Activated T-helper 1 cell treated with anti-CD3 and anti-CD28 coated beads, Interleukin-12 subunit alpha, Interleukin-12 subunit beta, Interleukin-2, Interleukin-4 antibody, amounts not matched to agents 30 ng/mL and 10 ng/mL and 1 ng/mL, durations not matched to agents 14 hours and 24 hours and 36 hours (primary cell): ENCODE measurements at places on chromosomes 11 and 22.

DNA sequence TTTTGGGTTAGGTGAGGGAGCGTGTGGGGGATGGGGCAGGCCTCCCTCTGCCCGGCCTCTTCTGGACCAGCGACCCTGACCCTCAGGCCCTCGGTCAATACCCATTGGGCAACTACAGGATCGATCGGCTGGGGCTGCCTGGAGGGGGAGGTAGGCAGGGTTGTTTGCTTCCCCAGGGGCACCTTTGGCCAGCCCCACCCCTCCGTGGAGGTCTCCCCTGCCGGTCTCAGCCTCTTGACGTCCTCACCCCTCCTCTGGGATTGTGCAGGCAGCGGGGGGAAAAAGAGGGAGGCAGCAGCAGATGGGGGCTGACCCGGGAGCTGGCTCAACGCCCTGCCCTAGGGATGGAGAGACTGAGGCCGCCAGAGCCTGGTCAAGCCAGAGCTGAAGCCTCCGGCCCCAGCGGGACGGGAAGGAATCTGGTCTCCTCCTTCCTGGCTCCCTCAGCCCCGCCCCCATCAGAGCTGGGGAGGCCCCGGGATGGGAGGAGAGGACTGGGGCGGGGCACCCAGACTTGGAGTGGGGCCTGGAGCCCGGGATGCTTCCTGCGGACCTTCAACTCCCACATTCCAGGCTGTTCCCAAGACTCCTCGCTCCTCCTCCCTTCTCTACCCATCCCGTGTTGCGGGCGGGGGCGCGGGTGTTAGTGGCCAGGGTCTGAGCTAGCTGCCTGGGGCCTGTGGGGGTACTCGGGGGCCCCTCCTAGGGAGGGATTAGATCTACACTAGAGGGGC, 14.4 kb upstream of the CDC42EP1 start:
- no peak overlapping the region for H3K27ac ChIP-seq
- H3K4me3 ChIP-seq: no peak overlapping the region
- peaks cover 24% of the 10 kb centered on the region for H3K4me1 ChIP-seq
- H3K36me3 ChIP-seq: peaks cover 2% of the 10 kb centered on the region
- DNase-seq: no peak

DNA sequence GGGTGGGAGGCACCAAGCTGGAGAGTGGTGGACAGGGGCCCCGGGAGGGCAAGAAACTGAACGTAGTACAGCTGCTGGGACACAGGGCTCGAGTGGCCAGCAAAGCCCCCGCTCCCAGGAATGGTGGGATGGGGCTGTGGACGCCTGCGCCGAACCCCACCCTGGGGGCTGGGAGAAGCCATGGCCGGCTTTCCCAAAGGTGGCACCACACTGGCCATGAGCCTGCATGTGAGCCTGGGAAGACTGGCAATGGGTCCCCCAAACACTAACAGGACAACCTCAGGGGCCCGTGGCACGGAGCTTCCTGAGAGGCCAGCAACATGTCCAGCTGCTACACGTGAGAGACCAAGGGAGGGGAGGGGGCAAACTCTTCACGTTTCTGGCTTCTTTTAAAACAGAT, 4.0 kb downstream of the ALG12 start:
- no peak overlapping the region for H3K4me3 ChIP-seq
- H3K4me1 ChIP-seq: no peaks in the 10 kb centered on the region
- H3K36me3 ChIP-seq: no peaks in the 10 kb centered on the region

GRCh38 chr11:44733877-44734276, 7.1 kb downstream of the TSPAN18 start:
- H3K27me3 ChIP-seq: peaks cover 9% of the 10 kb centered on the region
- DNase-seq: no peak
- peaks cover 18% of the 10 kb centered on the region for H3K4me1 ChIP-seq
- H3K4me3 ChIP-seq: no peak overlapping the region

GRCh38 chr22:48737461-48738203, 1090.0 kb downstream of the BRD1 start:
- H3K36me3 ChIP-seq: no peaks in the 10 kb centered on the region
- no peak overlapping the region for H3K4me3 ChIP-seq
- H3K27ac ChIP-seq: no peak overlapping the region
- no peak for DNase-seq
- H3K27me3 ChIP-seq: no peaks in the 10 kb centered on the region
- no peaks in the 10 kb centered on the region for H3K4me1 ChIP-seq

DNA sequence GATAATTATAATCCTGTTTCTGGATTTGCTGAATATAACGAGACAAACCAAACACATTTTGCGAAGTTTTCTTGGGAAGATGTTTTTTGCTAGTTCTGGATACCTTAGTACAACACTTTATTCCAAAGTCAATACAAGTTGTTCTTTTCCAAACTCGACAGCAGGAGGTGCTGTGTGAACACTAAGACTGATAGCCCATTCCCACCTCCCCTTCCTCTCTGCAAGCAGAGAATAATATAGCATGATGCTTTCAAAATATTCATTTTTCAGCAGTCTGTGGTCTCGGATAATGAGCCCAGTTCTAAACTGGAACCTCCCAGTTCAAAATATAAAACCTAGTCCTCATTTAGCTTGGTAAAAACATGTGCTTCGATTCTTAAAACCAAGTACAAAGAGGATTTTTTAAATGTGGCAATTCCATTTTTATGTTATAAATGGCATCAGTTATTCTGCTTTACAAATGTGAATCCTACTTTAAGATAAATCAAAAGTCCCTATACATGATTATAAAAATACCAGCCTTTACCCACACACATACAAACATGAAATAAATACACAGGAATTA, 129.1 kb downstream of the DCDC1 start:
- H3K36me3 ChIP-seq: no peaks in the 10 kb centered on the region
- no peak overlapping the region for H3K4me3 ChIP-seq
- H3K27me3 ChIP-seq: no peaks in the 10 kb centered on the region
- no peak for DNase-seq

- peak overlapping the region; percentile 88 for H3K27ac ChIP-seq
- peaks cover 68% of the 10 kb centered on the region for H3K4me1 ChIP-seq
- no peak for DNase-seq
- H3K36me3 ChIP-seq: peaks cover 26% of the 10 kb centered on the region
- H3K4me3 ChIP-seq: peak overlapping the region; percentile 54
- no peaks in the 10 kb centered on the region for H3K27me3 ChIP-seq
Measured at GRCh38 chr11:48109046-48109666, 107.5 kb upstream of the OR4B1 start.

GRCh38 chr11:68374531-68374930, 62.1 kb downstream of the LRP5 start:
- no peak overlapping the region for H3K27ac ChIP-seq
- peaks cover 4% of the 10 kb centered on the region for H3K4me1 ChIP-seq
- no peak overlapping the region for H3K4me3 ChIP-seq
- no peaks in the 10 kb centered on the region for H3K36me3 ChIP-seq

- DNase-seq: no peak
- peaks cover 23% of the 10 kb centered on the region for H3K36me3 ChIP-seq
- H3K27me3 ChIP-seq: no peaks in the 10 kb centered on the region
- H3K27ac ChIP-seq: no peak overlapping the region
- no peak overlapping the region for H3K4me3 ChIP-seq
- peaks cover 35% of the 10 kb centered on the region for H3K4me1 ChIP-seq
Measured at GRCh38 chr11:581752-582151, 5.5 kb downstream of the PHRF1 start.

- no peaks in the 10 kb centered on the region for H3K36me3 ChIP-seq
- no peak overlapping the region for H3K4me3 ChIP-seq
- no peaks in the 10 kb centered on the region for H3K4me1 ChIP-seq
- DNase-seq: no peak
- H3K27ac ChIP-seq: no peak overlapping the region
Measured at GRCh38 chr11:31141789-31142188, 227.8 kb downstream of the DCDC1 start.

GRCh38 chr11:114653148-114653547, 25.2 kb upstream of the NXPE2 start:
- no peaks in the 10 kb centered on the region for H3K4me1 ChIP-seq
- no peak overlapping the region for H3K27ac ChIP-seq
- no peaks in the 10 kb centered on the region for H3K36me3 ChIP-seq
- no peak for DNase-seq
- no peak overlapping the region for H3K4me3 ChIP-seq

DNA sequence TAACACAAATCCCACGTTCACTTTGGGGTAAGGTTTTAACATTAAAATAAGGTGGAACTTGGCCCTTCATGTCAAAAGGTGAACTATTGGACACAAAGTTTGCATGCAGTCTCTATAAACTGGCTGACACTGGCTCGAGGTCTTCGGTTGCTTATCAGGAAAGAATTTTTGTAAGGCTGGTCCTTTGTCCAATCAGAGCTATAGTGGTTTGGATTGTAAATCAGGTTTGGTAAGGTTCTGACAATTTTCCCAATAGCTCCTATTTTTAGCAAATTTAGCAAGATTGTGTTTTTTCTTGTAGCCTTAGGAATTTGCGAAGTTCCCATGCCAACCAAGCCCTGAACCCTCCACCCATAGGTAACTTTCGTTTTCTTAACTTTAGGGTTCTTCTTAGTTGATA, 17.6 kb upstream of the MED17 start:
- H3K4me3 ChIP-seq: no peak overlapping the region
- H3K27ac ChIP-seq: no peak overlapping the region
- no peak for DNase-seq
- peaks cover 23% of the 10 kb centered on the region for H3K36me3 ChIP-seq
- no peaks in the 10 kb centered on the region for H3K4me1 ChIP-seq

- H3K27ac ChIP-seq: no peak overlapping the region
- H3K4me1 ChIP-seq: no peaks in the 10 kb centered on the region
- H3K36me3 ChIP-seq: no peaks in the 10 kb centered on the region
- H3K27me3 ChIP-seq: no peaks in the 10 kb centered on the region
Measured at GRCh38 chr22:34111210-34111824, 191.0 kb upstream of the LARGE1 start.

GRCh38 chr22:32031466-32031865, 11.6 kb upstream of the SLC5A1 start:
- H3K27ac ChIP-seq: no peak overlapping the region
- no peak overlapping the region for H3K4me3 ChIP-seq
- peaks cover 19% of the 10 kb centered on the region for H3K27me3 ChIP-seq
- H3K36me3 ChIP-seq: no peaks in the 10 kb centered on the region

GRCh38 chr11:71076525-71077304, 175.7 kb downstream of the SHANK2 start:
- H3K4me1 ChIP-seq: no peaks in the 10 kb centered on the region
- H3K4me3 ChIP-seq: no peak overlapping the region
- DNase-seq: no peak

DNA sequence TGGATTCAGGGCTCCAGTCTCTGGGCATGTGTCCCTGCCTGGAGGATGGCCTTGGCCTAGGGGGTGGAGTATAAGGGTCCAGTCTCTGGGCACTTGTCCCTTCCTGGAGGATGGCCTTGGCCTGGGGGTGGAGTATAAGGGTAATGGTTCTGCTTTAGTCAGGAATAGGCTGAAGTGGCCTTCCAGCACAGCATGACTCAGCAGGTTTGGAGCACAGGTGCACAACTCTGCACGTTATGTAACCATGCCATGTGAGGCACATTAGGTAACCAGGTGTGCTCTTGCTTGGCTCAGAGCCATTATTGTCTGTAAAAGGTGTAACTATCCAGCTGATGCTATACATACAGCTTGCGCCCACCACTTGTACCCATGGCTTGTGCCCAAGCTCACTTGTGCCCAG, 48.4 kb upstream of the POLD3 start:
- DNase-seq: no peak
- no peaks in the 10 kb centered on the region for H3K4me1 ChIP-seq
- H3K27me3 ChIP-seq: peaks cover 12% of the 10 kb centered on the region
- no peak overlapping the region for H3K4me3 ChIP-seq
- H3K27ac ChIP-seq: no peak overlapping the region

DNA sequence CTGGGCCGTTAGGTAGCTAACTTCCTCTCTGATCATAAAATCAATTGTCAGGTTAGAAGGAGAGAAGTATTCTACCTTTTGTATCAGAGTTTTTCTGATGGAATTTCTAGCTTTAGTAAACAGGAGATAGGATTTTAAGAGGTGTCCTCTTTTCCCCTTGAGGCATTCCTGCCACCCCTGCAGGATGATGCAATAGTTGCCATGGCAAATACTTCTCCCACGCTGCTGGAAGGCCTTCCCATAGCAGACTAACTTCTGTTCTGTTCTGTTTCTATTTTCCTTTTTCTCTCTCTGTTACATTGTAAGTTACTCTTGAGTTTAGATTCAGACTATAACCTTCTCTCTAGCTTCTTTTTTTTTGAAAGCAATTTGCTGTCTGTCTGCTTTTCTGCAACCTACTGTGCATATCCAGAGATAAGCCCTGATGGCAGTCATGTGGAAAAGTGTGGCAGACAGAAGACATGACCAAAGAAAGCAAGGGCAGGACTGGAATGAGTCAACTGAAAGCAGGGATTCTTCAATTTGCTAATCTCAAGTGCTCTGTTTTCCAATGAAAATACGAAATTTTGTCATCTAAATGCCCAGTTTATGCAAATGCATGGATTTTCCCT, 679.1 kb downstream of the DLG2 start:
- no peak overlapping the region for H3K27ac ChIP-seq
- no peaks in the 10 kb centered on the region for H3K27me3 ChIP-seq
- H3K4me1 ChIP-seq: no peaks in the 10 kb centered on the region

DNA sequence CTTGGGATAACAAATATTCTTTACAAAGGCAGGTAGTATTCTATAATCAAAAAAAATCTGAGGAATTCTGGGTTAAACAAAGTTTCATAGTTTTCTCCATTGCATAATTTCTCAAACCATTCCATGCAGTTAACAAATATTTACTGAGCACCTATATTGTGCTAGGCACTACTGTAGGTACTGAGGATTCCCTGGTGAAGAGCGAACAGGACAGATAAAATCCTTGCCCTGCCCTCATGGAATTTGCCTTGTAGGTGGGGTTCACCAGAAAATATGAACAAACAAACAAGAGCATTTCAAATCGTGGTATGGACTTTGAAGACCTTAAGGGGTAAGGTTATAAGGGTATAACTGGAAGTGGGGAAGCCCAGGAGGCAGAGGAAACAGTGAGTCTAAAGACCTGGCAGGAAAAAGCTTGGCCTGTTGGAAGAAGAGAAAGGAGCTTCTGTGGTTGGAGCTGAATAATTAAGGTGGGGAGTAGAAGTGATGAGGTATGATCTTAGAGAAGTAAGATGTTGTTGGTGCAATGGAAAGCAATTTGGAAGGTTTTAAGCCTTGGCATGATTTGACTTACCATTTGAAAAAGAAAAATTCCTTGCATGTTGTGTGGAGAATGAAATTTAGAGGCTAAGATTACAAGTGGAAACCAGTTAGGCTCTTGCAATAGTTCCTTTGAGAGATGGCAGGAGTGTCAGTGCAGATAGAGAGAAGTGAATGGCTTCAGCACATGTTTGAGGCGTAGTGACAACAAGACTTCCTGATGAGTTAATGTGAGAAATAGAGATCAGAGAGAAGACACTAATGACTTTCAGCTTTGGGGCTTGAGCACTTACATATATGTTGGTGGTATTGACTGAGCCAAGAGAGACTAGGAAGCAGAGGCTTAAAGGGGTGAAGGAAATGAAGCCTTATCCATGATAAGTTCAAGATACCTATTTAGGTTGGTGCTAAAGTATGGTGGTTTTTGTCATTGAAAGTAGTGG, 55.7 kb upstream of the PICALM start:
- peaks cover 2% of the 10 kb centered on the region for H3K36me3 ChIP-seq
- H3K27ac ChIP-seq: peak overlapping the region; percentile 83
- H3K4me3 ChIP-seq: peak overlapping the region; percentile 3
- H3K27me3 ChIP-seq: no peaks in the 10 kb centered on the region
